MCF 10A (cell line): ENCODE measurements at places on chromosomes 5 and 9.

DNA sequence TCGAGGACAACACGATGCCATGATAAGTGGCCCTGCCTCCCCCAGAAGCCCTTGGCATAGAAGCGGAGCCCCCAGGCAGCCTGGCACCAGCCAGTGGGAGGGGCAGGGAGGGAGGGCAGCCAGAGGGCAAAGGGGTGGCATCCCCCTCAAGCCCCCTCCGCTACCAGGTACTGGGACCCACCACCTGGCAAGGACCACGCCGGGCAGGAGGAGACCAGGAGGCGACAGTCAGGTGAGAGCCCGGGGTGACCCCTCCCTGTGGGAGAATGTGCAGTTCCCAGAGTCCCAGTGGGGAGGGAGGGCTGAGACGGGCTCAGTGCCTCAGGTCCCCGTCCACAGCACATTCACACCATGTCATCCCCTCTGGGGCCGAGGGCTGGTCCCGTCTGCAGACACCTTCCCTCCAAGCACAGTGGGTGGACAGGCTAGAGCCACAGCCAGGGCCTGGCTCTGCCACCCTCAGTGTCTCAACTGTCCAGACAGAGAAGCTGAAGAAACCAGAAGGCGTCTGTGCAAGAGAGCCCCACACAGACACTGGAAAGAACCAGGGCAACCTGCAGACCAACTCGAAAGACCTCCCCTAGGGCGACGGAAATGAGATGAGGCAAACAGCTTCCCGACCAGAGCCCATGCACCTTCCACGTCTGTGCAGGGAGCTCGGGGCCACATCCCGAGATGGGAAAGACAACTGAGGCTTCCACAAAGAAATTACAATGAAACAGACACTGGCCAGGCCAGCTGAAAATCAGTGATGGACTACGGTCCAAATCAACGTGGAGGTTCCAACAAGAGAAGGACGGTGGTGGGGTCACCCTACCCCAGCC lies 11.1 kb downstream of the BRD3 start:
- DNase-seq = peak; percentile 3

GRCh38 chr5:113376640-113377039 lies 58.1 kb downstream of the TSSK1B start:
- no peak for DNase-seq

- no peak for DNase-seq
Observed at GRCh38 chr5:179805529-179806249, 977 bp downstream of the MGAT4B start.

DNA sequence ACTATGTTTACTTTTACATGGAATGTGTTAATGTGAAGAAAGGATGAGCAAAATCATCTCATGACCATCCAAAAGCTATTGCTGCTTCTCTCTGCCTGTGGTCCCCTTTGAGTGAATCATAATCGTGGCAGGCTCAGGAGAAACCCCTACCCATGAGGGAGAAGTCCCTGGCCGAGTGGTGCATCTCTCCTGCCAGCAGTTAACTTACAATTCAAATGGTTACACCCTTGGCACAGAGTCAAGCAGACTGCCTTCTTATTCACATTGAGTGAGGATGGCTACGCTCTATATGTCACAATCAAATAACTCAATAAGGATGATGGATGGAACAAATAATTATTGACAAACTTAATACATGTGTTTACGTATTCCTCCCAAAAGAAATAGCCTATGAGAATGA lies 179.1 kb downstream of the FGF1 start:
- DNase-seq = peak; percentile 40

GRCh38 chr9:22208846-22209585 lies 199.9 kb upstream of the CDKN2B start:
- DNase-seq = peak; percentile 22

GRCh38 chr5:6715758-6716628 lies 2.8 kb downstream of the TENT4A start:
- peak; percentile 39 for DNase-seq

GRCh38 chr5:152397581-152397980 lies 7.5 kb downstream of the NMUR2 start:
- no peak for DNase-seq

GRCh38 chr5:130923543-130924124 lies 241.4 kb downstream of the HINT1 start:
- DNase-seq = no peak

GRCh38 chr5:135248801-135249231 lies 150.2 kb downstream of the MACROH2A1 start:
- no peak for DNase-seq

DNA sequence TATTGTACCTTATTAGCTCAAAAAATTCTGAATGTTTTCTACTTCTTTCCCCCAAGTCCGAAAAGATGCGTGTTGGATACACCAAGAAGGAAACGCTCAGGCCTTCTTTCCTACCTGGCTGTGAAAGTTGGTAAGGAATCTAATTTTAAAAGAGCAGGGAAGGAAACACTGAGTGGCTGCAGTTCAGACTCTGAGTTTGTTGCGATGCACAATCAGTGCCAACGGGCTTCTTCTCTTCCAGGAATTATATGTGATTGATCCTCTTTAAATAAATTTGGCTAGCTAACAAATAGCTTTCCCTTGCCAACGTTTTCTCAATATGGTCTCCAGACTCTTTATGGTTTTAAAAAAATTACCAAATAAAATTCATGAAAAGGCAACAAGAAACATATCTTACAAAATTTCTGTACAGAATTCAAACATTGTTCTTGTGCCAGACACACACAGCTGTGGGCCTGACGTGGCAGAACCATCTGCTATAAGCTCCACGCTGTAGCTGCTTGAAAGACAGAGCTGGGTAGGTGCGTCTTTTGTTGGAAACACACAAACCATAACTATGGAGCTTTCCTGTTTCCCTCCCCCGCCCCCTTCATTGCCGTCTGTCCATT lies 493.1 kb downstream of the ZNF608 start:
- no peak for DNase-seq

GRCh38 chr9:127448112-127448805 lies 2.9 kb downstream of the RPL12 start:
- peak; percentile 25 for DNase-seq

DNA sequence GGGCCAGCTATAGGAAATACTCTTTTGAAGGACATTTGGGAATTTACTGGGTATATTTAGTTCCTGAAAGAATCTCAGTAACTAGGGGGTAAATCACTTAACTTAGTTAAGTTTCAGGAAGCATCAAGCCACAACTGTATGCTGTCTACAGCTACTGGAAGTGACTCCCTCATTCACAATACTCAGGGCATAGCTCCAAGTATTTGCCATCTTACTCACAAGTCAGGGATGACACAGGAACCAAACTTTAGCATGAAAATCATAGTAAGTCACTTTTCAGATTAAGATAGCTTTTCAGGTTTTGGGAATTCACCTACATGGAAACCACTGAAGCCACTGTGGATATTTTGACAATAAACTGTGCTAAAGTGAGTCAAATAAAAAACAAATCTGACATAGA lies 242.4 kb upstream of the ATP10B start:
- DNase-seq = peak; percentile 49

DNA sequence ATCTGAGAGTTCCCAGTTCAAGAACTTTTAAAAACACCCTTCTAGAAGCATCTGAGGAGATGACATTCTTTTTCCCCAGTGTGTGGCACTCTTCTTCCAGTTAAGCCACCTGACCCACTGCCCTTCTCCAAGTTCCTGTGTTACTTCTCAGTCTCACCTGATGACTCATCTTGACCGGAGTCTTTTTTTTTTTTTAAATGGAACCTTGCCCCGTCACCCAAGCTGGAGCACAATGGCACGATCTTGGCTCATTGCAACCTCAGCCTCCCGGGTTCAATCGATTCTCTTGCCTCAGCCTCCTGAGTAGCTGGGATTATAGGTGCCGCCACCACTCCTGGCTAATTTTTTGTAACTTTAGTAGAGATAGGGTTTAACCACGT lies 224.1 kb upstream of the DAB2 start:
- peak; percentile 85 for DNase-seq

DNA sequence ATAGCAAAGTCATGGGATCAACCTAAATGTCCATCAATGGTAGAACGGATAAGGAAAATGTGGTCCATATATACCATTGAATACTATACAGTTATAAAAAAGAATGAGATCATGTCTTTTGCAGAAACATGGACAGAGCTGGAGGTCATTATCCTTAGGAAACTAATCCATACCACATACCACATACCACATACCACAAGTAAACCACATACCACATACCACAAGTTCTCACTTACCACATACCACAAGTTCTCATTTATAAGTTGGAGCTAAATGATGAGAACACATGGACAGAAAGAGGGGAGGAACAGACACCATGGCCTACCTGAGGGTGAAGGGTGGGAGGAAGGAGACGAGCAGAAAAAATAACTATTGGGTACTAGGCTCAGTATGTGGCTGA lies 154.6 kb upstream of the GHR start:
- peak; percentile 16 for DNase-seq
